ENCODE measurements at places on chromosomes 16 and 17.

GRCh38 chr16:47858333-47858982, 297.3 kb downstream of the ABCC12 start:
- DNase-seq = no peak

GRCh38 chr16:89700100-89700648, 1.3 kb downstream of the SPATA2L start:
- peak; percentile 95 for DNase-seq

- DNase-seq = peak; percentile 45
Observed at GRCh38 chr17:59839651-59840328, 53.0 kb downstream of the TUBD1 start.

- DNase-seq = no peak
Observed at GRCh38 chr17:33739714-33740113, 446.6 kb upstream of the ASIC2 start.

DNA sequence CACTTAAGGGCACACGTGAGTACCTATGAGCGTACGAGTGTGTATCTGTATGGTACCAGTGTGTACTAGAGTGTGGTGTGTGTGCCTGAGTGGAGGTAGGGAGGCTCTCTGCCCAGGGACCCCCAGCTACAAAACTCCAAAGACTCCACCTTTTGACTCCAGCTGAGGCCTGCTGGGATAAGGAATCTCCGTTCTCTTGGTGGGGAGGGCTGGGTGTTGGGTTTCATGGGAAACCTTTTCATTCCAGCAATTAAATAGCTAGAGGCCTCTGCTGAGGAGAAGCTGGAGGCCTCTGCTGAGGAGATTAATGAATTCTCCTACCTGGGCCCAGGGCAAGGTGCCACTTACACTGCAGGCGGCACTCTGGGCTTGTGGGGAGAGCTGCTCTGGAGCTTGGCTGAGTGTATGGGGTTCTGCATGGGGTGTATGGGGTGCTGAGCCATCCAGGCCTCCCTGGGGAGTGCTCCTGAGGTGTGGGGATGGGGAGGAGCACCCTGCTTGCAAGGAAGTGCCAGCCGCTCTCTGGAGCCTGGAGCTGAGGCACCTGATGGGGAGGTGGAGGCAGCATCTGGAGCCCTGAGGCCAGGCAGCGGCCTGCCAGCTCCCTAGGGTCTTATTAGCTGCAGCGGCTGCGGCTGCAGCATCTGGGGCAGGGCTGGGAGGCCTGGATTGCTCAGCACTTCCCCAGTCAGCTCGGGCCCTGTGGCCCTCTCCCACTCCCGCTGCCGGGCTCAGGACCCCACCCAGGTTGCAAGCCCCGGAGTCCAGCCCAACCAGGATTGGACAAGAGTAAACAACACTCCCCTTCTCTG, 4.6 kb downstream of the ANKRD13B start:
- no peak for DNase-seq

DNA sequence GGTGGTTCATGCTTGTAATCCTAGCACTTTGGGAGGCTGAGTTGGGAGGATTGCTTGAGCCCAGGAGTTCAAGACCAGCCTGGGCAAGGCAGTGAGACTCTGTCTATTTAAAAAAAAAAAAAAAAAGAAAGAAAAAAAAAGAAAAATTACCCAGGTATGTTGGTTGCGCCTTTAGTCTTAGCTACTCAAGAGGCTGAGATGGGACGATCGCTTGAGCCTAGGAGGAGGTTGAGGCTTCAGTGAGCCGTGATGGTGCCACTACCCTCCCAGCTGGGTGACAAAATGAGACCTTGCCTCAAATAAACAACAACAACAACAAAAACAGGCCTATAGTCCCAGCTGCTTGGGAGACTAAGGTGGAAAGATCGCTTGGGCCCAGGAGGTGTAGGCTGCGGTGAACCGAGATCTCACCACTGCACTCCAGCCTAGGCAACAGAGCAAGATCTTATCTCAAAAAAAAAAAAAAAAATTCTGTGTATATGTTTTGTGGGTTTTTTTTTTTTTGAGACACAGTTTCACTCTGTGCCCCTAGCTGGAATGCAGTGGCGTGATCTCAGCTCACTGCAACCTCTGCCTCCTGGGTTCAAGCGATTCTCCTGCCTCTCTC, 12.5 kb upstream of the ANKRD40CL start:
- peak; percentile 44 for DNase-seq

GRCh38 chr17:31550389-31551056, 159.0 kb downstream of the RAB11FIP4 start:
- DNase-seq = no peak

DNA sequence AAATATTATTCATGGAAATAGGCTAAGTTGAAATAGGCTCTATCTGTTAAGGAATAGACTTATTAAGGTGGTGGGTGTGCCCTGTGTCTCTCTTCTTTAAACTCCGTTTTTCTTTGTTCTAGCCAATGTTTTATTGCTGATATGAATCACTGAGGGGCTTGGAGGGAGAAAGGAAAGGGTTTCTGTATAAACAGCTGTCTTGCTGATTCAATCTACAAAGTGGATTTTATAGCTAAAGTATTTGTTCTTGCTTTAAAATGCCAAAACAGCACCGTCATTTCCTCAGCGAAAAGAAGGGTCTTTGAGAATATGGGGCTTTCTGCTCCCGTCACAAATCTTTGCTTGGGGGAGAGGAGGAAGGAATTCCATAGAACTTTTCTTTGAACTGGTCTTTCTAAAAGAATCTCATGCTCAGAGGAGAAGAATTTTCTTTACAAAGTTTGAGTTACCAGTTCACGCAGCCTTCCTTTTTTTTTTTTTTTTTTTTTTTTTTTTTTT, 39.3 kb downstream of the MSI2 start:
- no peak for DNase-seq

DNA sequence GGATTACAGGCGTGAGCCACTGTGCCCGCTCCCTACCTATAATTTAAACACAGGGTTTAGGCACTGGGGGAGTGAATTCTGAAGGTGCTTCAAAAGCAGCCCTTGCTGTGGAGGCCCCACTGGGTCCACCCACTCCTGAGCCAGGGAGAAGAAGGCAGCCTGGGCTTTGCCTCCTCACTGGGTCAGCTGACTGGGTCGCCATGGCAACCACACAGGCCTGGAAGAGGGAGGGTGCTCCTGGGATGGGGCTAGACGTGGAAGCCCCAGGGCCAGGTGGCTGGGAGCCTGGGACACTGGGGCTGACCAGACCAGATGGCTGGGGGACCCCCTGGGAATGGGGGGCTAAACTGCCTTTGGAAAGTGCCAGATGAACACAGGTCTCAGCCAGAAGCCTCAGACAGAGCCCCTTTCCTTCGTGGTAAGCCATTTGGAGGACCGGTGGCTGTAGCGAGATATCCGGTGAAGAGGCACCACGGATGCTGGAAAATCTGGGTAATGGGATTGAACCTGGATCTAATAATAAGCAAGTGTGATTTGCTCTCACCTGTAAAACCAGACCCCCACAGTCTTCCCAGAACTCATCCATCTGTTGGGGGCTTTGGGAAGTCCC, 32.9 kb downstream of the TRARG1 start:
- DNase-seq = no peak

GRCh38 chr17:9408381-9408780, 167.2 kb downstream of the STX8 start:
- no peak for DNase-seq

- DNase-seq = no peak
Observed at GRCh38 chr16:85206472-85207356, 94.4 kb upstream of the CIBAR2 start.

DNA sequence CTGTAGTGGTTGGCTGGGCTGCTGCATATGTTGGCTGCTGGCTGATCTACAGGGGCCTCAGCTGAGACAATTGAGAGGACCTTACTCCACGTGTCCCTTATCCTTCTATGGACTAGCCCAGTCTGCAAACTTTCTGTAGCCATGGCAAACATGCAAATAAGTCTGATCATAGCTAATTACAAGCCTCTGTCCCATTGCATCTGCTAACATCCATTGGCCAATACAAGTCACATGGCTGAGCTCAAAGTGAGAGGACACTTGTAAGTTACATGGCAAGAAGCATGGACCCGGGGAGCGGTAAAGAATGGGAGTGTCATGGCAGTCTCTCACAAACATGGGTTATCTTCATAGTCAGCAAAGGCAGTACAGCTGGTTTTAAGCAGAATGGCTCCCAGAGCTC, 11.6 kb upstream of the IL4R start:
- DNase-seq = no peak

GRCh38 chr17:74117999-74118421, 85.5 kb upstream of the RPL38 start:
- no peak for DNase-seq

- DNase-seq = no peak
Observed at GRCh38 chr16:11843861-11844260, 7.5 kb downstream of the RSL1D1 start.

DNA sequence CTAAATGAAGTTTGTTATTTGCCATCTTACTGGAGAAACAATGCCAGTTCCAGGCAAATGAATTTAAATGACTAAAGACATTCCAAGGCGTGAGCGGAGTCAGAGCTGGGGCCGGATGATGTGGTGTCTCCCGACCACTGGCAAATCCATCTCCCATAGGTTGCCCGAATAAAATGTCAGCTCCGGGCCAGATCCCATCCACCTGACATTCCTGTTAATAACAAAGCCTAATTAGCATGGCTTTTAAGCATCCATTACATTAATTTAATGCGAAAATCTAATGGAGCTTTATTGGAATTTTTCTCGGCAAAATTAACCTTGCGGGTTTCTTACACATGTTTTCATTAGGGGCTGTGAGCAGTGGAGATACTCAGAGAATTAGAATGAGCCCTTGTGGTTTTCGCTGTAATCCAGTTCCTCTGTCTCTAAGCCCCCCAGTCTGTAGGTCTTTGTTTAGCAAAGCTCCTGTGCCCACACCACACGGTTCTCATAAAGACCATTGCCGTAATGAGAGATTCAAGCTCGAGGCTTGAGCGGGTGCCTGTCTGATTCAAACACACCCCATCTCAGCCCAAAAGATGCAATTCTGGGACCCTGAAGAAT, 123.3 kb downstream of the CCT6B start:
- no peak for DNase-seq

- DNase-seq = no peak
Observed at GRCh38 chr17:74779501-74779900, 3.4 kb upstream of the NAT9 start.

GRCh38 chr17:43874293-43874692, 27.3 kb downstream of the CD300LG start:
- DNase-seq = no peak

DNA sequence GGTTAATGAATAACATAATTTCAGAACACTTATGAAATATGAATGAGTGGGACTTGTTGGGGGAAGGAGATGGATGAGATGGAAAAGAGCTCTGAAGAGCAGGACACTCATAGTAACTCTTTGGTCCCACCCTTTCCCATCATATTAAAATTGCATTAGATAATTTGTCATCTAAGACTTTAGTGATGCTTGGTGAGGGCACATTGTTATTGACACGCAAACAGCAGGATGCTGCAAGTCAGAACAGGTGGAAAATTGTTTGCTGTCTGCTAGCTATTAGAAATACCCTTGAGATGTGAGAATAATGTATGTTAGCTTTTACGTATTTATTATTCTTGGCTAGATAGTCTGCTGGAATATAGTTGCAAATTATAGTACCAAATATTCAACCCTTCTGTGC, 75.7 kb downstream of the TANC2 start:
- no peak for DNase-seq

DNA sequence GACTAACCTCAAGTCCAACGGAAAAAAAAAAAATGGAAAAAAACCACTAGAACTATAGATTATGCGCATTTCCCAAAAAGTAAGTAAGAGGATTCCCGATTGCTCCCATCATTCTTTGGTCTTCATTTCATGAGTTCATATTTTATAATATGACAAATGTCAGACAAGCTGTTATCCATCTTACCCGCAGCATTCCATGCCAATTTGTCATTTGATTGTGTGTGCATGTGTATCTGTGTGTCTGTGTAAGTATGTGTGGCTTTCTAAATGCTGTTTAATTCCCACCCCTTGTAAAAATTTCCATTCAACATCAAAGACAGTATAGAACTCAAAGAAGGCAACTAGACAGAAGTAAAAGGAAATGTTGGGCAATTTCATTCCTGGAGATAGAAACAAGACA, 434.1 kb downstream of the CDH11 start:
- no peak for DNase-seq

GRCh38 chr17:20300436-20300934, 166.9 kb downstream of the LGALS9B start:
- no peak for DNase-seq

- no peak for DNase-seq
Observed at GRCh38 chr17:81305051-81305630, 10.0 kb upstream of the SLC38A10 start.

DNA sequence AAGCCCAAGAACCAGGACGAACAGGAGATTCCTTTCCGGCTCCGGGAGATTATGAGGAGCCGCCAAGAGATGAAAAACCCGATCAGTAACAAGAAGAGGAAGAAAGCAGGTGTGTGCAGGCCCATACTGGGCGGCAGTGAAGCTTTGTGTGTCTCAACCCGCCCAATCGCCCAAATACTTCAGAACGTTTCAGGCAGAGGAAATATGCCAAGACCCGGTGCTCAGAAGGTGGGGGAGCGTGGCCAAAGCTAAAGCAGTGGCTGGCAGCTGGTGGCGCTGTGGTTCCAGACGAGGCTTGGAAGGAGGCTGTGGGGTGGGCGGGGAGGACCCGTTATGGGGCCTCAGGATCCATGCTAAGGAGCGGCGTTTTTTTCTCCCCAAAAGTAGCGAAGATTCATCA, 1.2 kb downstream of the CCDC137 start:
- DNase-seq = no peak

GRCh38 chr17:6086603-6087400, 16.6 kb downstream of the WSCD1 start:
- DNase-seq = no peak

DNA sequence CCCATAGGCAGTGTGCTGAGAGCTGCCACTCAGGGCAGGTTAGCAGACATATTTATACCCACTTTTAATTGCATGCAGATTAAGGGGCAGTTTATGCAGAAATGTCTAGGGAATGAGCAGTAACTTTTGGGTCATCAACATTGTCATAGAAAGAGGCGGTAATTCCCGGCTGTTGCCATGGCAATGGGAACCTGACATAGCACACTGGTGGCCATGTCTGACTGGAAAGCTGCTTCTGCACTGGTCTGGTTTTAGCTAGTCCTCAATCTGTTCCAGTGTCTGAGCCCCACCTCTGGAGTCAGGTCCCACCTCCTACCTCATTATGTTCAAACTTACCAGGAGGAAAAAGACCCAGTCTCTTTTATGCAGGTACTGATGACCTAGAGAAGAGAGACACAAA, 31.5 kb upstream of the TNRC6C start:
- no peak for DNase-seq
